Fibroblast of upper back skin (primary cell): ENCODE measurements at places on chromosomes 1 and 21.

DNA sequence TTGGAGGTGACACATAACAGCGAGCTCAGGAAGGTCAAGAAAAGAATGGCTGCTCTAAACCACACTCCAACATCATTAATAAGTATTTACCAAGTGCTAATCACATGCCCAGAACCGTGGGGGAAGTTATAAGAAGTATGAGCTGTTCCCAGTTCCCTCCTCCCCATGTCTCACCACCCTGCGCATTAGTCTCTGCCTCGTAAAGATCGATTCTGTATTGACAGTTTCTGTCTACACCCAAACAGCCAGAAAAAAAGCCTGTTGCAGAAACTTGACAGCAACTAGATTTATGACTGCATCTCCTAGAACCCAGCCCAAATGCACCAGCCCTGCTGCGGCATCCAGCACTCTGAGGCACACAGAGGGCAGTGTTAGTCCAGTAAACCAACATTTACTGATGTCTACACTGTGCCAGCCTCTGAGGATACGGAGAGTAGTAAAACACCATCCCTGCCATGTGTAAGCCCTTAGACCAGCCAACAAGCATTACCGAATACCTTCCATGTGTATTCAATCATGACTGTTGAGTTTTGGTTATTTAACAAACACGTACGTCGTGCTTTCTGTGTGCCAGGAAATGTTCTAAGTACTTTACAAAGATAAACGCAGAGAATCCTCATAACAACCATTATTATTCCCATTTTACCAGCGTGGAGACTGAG, 63.6 kb upstream of the ZBTB40 start:
- DNase-seq: peak; percentile 40

DNA sequence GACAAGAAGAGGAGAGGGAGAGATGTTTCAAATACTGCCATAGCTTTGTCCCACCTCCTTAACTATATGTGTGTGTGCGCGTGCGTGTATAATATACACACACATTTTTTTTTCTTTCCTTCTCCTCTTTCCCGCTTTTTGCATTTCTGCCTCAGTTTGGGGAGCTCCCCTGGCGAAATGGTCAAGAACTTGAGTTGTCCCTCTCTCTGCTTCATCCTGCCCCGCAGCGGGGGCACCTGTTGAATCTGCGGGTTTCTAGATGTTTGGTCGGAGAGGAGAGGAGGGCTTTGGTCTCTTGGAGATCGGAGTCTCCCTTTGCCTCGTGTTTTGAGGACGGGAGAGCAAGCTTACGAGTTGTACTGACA, 504 bp downstream of the SCCPDH start:
- DNase-seq: peak; percentile 34

GRCh38 chr1:74420467-74420866, 91.9 kb downstream of the LRRC53 start:
- DNase-seq: no peak

- peak; percentile 18 for DNase-seq
Measured at GRCh38 chr1:80994934-80995333, 805.8 kb upstream of the ADGRL2 start.

DNA sequence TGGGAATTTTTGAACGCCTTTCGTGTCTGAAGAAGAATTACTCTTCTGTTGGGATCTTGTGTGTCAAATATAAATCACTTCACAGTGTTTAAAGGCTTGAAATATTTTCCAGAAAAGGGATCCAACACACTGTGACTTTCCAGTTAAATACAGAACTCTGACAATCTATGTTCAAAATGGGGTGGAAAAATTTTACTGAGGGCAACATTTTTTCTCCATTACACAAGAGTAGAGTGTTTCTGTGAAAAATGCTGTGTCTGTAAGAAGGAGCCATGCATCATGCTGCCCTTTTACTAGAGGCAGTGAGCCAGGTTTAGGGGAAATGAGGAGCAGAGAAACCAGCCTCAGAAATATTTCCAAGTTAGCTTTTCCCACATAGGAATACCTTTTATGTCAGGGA, 86.5 kb downstream of the VPS13D start:
- peak; percentile 61 for DNase-seq

GRCh38 chr1:54230507-54231339, 30.8 kb downstream of the MRPL37 start:
- no peak for DNase-seq

GRCh38 chr1:153125536-153125935, 12.2 kb upstream of the SPRR2F start:
- no peak for DNase-seq

GRCh38 chr1:93710499-93711453, 29.1 kb upstream of the BCAR3 start:
- no peak for DNase-seq

- no peak for DNase-seq
Measured at GRCh38 chr1:8524627-8525157, 206.8 kb downstream of the SLC45A1 start.

DNA sequence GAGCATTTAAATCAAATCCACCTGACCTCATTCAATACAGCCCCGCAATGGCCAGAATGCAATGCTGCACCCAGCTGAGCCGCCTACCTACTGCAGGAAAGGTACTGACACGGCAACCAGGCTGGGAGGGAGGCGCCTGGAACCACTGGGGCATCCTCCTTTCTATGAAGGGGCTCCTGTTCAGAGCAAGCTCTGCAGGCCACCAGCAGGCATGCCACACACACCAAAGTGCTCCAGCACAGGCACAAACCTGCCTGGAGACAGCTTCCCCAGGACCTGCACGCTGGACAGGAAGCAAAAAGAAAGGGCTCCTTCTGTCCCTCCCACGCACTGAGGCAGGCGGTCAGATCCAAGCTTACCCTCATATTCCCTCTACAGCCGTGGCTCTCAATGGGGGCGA, 21.2 kb downstream of the CTNNBIP1 start:
- DNase-seq: no peak

- DNase-seq: no peak
Measured at GRCh38 chr1:21700094-21700493, 30.9 kb upstream of the RAP1GAP start.

- DNase-seq: peak; percentile 74
Measured at GRCh38 chr1:114322734-114323133, 169.1 kb upstream of the SYT6 start.

DNA sequence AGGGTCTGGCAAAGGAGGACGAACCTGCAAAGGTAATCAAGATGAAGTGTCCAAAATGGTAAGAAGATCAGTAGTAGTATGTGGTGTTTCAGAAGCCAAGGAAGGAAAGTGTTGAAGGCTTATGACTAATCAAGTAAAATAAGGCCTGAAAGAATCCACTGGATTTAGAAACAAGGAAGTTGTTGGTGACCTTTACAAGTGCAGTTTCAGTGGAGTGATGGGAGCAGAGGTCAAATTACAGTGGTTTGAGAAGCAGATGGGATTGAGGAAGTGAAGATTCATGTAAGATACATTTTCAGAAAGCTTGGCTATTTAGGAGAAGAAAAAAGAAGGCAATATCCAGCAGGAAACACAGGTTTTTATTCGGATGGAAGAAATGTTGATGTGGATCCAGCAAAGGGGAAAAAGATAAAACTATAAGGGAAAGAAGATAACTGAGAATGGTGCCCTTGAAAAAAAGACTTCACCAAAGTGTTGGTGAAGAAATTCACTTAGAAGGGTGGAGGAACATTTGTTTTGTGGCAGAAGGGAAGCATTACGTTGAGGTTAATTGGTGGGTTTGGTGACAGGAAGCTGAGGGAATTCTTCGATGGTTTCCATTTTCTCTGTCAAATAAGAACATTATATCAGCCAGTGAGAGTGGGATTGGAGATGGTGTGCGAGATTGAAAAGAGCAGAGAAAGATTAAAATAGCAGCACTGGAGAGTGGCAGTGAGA, 2.1 kb downstream of the ARMH1 start:
- peak; percentile 53 for DNase-seq

DNA sequence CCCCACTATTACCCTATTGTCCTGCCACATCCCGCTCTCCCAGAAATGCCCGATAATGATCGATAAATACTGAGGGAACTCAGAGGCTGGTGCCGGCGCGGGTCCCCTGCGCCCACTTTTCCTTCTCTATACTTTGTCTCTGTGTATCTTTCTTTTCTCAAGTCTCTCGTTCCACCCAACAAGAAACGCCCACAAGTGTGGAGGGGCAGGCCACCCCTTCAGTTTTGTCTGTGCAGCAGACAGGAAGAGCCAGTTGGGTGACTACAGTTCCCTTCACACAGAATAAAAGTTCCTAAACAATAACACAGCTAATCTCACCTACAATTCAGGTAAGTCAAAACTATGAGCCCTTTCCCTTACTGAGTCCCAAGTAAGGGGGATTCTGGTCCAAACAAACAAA, 423.7 kb downstream of the SMYD3 start:
- DNase-seq: no peak

DNA sequence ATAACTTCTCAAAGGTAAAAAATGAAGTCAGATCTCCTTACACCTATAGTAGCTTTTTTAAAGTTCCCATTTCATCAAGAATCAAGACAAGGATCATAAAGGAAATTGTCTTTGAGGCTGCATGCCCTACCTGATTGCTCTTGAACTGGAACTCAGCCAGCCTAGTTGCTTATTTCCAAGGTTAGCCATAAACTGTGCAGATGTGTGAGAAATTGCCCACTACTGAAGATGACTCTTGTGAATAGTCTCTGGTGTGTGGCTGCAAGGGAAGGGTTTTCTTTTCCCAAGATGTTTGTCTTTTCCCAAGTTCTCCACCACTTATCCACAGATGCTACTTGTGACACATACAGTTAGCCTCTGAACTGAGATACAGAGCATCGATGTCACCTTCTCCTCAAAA, 81.7 kb upstream of the DUSP10 start:
- no peak for DNase-seq

DNA sequence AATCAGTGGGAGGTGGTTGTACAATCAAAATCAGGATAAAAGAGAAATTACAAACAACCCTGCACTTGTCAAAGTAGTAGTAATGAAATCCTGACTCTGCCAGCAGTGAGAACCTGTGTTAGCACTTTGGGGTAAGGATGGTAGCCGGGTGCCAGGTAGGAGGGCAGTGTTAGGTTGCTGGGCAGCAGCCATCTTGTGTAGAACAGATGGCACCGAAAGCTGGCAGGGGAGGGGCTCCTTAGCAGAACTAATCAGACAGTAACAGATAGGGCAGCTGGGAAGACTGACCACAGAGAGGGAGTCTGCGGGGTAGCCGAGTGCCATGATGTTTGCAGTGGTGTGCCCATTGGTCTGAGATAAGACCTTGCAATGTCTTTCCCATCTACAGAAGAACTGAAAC, 137.3 kb downstream of the SDCCAG8 start:
- DNase-seq: no peak

GRCh38 chr1:210920258-210920657, 213.7 kb downstream of the KCNH1 start:
- DNase-seq: no peak

DNA sequence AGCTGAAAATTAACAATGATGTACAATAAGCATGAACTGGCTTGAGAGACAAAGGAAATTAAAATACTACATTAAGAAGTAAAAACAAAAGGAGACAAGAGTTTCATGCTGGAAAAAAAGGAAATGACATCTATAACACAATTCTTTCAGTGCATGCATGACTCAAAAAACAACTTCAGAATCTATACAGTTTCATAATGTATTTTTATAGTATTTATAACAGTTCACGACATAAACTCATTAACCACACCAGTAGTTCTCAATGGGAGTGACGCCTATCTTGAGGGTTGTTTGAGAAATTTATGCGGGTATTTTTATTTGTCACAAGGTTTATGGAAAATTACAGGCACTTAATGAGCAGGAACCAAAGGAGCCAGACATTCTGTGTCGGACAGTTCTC, 168.5 kb downstream of the SMYD3 start:
- no peak for DNase-seq
